ENCODE measurements at places on chromosomes 2 and 18. TPM values are rescaled to one million over a fixed set of nuclear protein-coding genes. Genes with fewer than 3 reads are reported as not detected.

- no peak overlapping the region for H3K27ac ChIP-seq
- DNase-seq, result no peak
- no peak overlapping the region for H3K4me3 ChIP-seq
- H3K27me3 ChIP-seq, result no peaks in the 10 kb centered on the region
Observed at GRCh38 chr2:40357667-40358066, 94.2 kb downstream of the SLC8A1 start.

DNA sequence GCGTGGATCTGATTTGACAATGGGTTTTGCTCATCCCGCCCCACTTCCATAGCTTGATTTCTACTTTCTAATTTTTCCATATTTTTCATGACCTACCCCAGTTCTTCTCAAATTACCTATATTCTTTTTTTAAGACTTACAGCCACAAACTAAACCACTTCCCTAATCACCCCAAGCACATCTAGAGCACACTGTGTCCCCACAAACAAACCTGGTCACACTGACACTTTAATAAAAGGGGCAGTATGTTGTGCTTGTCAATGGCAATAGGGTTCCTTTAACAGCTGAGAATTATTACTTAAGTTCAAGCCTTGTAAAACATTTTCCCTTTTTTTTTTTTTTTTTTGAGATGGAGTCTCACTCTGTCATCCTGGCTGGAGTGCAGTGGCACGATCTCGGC lies 47.1 kb downstream of the MREG start:
- H3K4me3 ChIP-seq, result no peak overlapping the region
- no peaks in the 10 kb centered on the region for H3K36me3 ChIP-seq
- H3K27ac ChIP-seq, result no peak overlapping the region
- H3K4me1 ChIP-seq, result no peaks in the 10 kb centered on the region

GRCh38 chr2:200138391-200139124 lies 167.9 kb upstream of the SPATS2L start:
- no peak overlapping the region for H3K4me3 ChIP-seq
- H3K27me3 ChIP-seq, result no peaks in the 10 kb centered on the region
- no peaks in the 10 kb centered on the region for H3K4me1 ChIP-seq
- DNase-seq, result no peak
- no peaks in the 10 kb centered on the region for H3K36me3 ChIP-seq

DNA sequence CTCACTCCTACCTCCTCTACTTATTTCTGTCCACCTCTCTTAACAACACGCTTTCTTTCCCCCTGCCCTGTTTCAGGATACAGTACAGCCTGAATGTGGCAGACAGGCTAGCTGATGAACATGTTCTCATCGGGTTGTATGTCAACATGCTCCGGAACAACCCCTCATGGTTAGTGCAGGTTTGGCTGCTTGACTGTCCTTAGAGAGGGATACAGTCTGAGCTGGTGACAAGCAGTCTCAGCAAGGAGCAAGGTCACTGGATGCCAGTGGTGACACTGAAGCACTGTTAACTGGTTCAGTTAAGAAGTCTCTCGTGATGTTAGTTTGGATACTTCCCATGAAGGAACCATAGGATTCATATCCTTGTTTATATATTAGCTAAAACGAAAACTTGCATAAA lies 128.6 kb downstream of the DTNA start:
- no peak overlapping the region for H3K27ac ChIP-seq
- DNase-seq, result no peak
- no peaks in the 10 kb centered on the region for H3K4me1 ChIP-seq
- no peaks in the 10 kb centered on the region for H3K36me3 ChIP-seq
- H3K4me3 ChIP-seq, result no peak overlapping the region

The SCTR gene
- total RNA-seq, result not detected

DNA sequence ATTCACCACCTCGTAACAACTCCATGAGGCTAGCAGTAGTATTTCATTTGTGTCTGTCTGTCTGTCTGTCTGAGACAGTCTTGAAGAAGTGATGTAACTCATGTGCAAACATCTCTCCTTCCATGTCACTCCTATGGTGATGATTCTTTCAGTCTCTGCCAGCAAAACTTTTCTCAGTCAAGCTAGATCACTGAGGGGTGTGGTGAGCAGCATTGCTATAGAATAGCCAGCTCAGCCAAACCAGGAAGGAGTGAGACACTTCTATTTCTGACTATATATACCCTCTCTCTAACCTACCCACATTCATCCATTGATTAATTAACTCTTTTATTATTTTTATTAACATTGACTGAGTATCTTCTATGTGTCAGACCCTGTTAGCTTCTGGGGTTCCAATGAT lies 1095.1 kb upstream of the GYPC start:
- H3K27me3 ChIP-seq, result no peaks in the 10 kb centered on the region
- H3K4me1 ChIP-seq, result no peaks in the 10 kb centered on the region
- no peak overlapping the region for H3K4me3 ChIP-seq
- no peaks in the 10 kb centered on the region for H3K36me3 ChIP-seq
- no peak for DNase-seq

GRCh38 chr2:55910077-55910476 lies 13.5 kb downstream of the EFEMP1 start:
- no peak for DNase-seq
- no peaks in the 10 kb centered on the region for H3K27me3 ChIP-seq
- no peaks in the 10 kb centered on the region for H3K4me1 ChIP-seq
- H3K4me3 ChIP-seq, result no peak overlapping the region

- H3K27me3 ChIP-seq, result no peaks in the 10 kb centered on the region
- H3K36me3 ChIP-seq, result no peaks in the 10 kb centered on the region
- no peak for DNase-seq
- H3K27ac ChIP-seq, result no peak overlapping the region
Observed at GRCh38 chr2:8867363-8867762, 29.9 kb upstream of the KIDINS220 start.

The NEURL3 gene
- total RNA-seq, result not detected

GRCh38 chr2:150413910-150414309 lies 73.6 kb downstream of the RND3 start:
- H3K4me1 ChIP-seq, result no peaks in the 10 kb centered on the region
- H3K36me3 ChIP-seq, result no peaks in the 10 kb centered on the region
- no peak for DNase-seq

GRCh38 chr18:55314615-55315237 lies 273.3 kb downstream of the TCF4 start:
- H3K4me1 ChIP-seq, result no peaks in the 10 kb centered on the region
- no peaks in the 10 kb centered on the region for H3K36me3 ChIP-seq
- H3K27ac ChIP-seq, result no peak overlapping the region
- H3K4me3 ChIP-seq, result no peak overlapping the region

DNA sequence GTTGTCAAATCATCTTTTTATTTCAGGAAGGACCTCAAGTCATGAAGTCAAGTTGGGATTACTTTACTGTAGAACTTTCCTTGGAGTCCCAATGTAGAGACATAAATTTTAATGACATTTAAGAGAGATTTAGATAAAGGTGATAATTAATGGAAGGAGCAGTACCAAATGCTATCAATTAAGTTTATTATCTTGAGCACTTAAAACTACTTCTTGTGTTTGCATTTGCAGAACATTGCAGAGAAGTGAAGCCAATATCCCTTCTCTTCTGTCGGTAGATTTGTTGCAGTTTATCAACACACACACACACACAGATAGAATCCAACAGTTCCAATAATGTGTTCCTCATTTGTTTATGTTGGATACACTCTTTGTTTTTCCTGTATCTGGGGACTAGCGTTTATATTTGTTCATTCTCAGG lies 570.7 kb downstream of the EPHA4 start:
- H3K27me3 ChIP-seq, result no peaks in the 10 kb centered on the region
- no peak overlapping the region for H3K27ac ChIP-seq
- no peaks in the 10 kb centered on the region for H3K36me3 ChIP-seq

The SNTG2 gene
- total RNA-seq, result 4.8 TPM
